Stomach (tissue), 19 donors: ENCODE measurements at places on chromosomes 3 and 15. TPM values are rescaled to one million over a fixed set of nuclear protein-coding genes. Genes with fewer than 3 reads are reported as not detected.

GRCh38 chr3:183268366-183268765 lies 15.3 kb downstream of the B3GNT5 start:
- peaks cover 9% of the 10 kb centered on the region for H3K36me3 ChIP-seq
- H3K4me1 ChIP-seq = peaks cover 33% of the 10 kb centered on the region
- DNase-seq = no peak
- no peak overlapping the region for H3K27ac ChIP-seq
- no peaks in the 10 kb centered on the region for H3K27me3 ChIP-seq
- no peak overlapping the region for H3K4me3 ChIP-seq

DNA sequence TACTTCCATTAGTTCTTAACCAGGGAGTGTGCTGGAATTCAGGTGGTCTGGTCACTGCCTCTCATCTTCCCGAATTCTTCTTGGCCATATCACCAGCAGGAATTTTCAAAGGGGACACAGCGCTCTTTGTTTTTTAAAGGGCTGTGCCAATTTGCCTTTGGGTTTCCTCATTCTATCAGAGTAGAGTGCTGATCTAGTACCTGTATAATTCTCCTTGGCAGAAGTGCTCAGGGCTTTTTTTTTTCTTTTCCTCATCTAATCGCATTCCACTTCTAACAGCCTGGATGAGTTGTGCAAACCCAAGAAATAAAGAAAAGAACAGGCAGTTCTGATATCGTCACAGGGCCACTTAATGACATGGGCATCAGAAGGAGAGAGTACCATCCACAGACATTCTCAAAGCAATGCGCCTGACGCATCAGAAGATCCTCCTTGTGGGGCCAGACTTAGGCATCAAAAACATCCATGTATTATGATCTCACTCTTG lies 121.0 kb downstream of the ASB7 start:
- H3K4me1 ChIP-seq = peaks cover 5% of the 10 kb centered on the region
- no peak overlapping the region for H3K4me3 ChIP-seq
- H3K36me3 ChIP-seq = no peaks in the 10 kb centered on the region
- H3K27ac ChIP-seq = no peak overlapping the region
- no peaks in the 10 kb centered on the region for H3K27me3 ChIP-seq

- no peak overlapping the region for H3K4me3 ChIP-seq
- peaks cover 99% of the 10 kb centered on the region for H3K36me3 ChIP-seq
- no peaks in the 10 kb centered on the region for H3K4me1 ChIP-seq
- no peak overlapping the region for H3K27ac ChIP-seq
Measured at GRCh38 chr15:42723068-42723467, 13.9 kb downstream of the CDAN1 start.

SST gene
- 331 TPM for total RNA-seq

HRH1 gene
- under 0.01 TPM for total RNA-seq

- no peaks in the 10 kb centered on the region for H3K27me3 ChIP-seq
- H3K4me1 ChIP-seq = no peaks in the 10 kb centered on the region
- H3K36me3 ChIP-seq = peaks cover 78% of the 10 kb centered on the region
- H3K27ac ChIP-seq = no peak overlapping the region
- H3K4me3 ChIP-seq = no peak overlapping the region
Measured at GRCh38 chr3:16319307-16319706, 54.3 kb downstream of the OXNAD1 start.

TMC3 gene
- total RNA-seq = not detected

GRCh38 chr15:90295270-90295648 lies 29.8 kb downstream of the NGRN start:
- DNase-seq = no peak
- no peak overlapping the region for H3K27ac ChIP-seq
- H3K4me1 ChIP-seq = no peaks in the 10 kb centered on the region
- H3K27me3 ChIP-seq = no peaks in the 10 kb centered on the region
- H3K36me3 ChIP-seq = no peaks in the 10 kb centered on the region

XCR1 gene
- total RNA-seq = 0.14 TPM

DNA sequence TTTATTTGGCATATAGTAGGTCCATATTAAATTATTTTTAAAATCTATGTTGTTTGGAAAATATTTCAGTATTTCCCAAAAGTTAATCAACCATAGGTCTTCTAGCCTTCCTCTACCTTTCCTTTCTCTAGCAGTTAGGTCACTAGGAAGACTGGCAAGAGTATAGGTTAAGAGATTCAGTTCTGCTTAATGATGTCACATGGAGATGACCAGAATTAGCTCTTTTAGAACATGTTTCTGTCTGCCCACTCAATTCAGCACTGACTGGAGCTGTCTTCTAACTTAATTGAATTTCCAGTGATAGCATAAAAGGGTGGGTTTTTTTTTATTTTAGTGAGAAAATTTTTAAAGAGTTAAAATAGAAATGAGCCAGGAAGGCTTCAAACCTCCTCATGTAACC lies 23.8 kb upstream of the ZBED2 start:
- DNase-seq = no peak
- H3K4me1 ChIP-seq = no peaks in the 10 kb centered on the region
- H3K27me3 ChIP-seq = no peaks in the 10 kb centered on the region
- H3K4me3 ChIP-seq = no peak overlapping the region
- no peak overlapping the region for H3K27ac ChIP-seq
- H3K36me3 ChIP-seq = no peaks in the 10 kb centered on the region

- no peak overlapping the region for H3K4me3 ChIP-seq
- peaks cover 21% of the 10 kb centered on the region for H3K4me1 ChIP-seq
- H3K36me3 ChIP-seq = no peaks in the 10 kb centered on the region
- H3K27ac ChIP-seq = no peak overlapping the region
- no peaks in the 10 kb centered on the region for H3K27me3 ChIP-seq
- DNase-seq = no peak
Measured at GRCh38 chr15:68112706-68113105, 58.6 kb downstream of the PIAS1 start.

DNA sequence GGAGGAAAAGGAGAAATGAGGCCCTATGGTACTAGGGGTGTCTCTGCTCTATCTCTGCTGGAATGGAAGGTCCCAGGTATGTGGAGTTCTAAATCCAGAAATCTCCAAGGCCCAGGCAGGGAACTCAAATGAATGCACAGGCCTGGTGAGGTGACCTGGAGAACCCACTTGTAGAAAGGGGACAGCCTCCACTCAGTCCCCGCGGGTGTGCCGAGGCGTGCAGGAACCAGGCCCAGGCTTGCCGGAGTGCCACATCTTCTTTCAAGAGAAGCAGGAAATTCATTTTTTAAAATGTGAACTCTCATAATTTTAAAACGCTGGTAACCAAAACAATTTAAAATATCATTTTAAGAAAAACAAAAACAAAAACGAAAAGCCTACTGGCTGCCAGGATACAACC lies 32.2 kb upstream of the ADCY5 start:
- no peak overlapping the region for H3K27ac ChIP-seq
- H3K36me3 ChIP-seq = no peaks in the 10 kb centered on the region
- H3K4me1 ChIP-seq = no peaks in the 10 kb centered on the region
- H3K4me3 ChIP-seq = no peak overlapping the region
- H3K27me3 ChIP-seq = no peaks in the 10 kb centered on the region
- no peak for DNase-seq

DNA sequence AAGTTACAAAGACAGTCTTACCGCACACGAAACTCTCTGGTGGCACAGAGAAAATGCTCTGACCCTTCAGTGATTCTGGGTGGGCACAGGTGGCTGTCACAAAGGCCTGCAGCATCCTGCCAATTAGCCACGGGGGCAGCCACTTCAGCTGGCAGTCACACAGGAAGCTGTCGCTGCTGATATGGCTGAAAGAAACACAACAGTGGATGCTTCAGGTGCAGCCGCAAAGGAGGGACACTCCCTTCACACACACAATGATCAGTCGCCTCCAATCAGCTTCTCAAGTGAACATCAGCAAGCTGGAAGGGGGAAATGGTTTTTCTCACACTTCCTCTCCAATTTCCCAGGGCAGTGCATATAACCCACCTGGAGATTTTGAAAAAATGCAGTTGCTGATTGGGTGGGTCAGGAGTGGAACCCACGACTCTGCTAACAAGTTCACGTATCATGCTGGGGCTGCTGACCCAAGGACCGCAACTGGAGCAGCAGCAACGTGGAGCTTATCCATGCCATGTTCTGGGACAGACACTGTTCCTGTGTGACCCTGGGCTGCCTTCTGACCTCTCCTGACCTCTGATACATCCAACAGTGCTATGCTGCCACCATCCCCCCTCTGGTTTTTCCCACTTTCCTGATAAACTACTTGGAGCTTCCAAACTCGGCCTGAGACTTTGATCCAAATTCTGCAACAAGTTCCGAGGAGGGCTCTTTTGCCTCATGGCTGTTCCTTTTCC lies 106.6 kb downstream of the LRIG1 start:
- no peak for DNase-seq
- H3K36me3 ChIP-seq = peaks cover 77% of the 10 kb centered on the region
- peaks cover 53% of the 10 kb centered on the region for H3K4me1 ChIP-seq
- H3K4me3 ChIP-seq = no peak overlapping the region
- peak overlapping the region; percentile 38 for H3K27ac ChIP-seq

DNA sequence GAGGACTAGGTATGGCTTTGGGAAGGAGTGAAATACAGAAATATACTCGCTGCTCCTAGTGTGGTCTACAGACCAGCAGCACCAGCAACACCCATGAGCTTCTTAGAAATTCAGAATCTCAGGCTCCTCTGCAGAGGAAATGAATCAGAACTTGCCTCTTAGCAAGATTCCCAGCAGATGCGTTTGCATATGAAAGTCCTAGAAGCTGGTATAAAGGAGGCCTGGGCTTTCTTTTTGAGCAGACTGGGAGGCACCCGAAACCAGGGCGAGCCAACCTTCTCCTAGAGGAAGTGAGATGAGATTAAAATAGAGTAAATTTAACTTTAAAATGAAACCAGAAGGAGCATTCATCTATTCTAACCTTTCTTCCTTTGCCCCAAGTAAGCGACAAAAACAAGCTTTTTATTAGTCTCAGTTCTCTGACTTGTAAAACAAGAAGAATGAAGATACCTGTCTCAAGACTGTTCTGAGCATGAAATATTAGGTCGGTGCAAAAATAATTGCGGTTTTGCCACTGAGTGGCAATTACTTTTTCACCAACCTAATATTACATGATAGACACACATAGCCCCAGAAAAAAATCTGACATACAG lies 140.0 kb downstream of the PDZRN3 start:
- no peaks in the 10 kb centered on the region for H3K4me1 ChIP-seq
- H3K27me3 ChIP-seq = no peaks in the 10 kb centered on the region
- H3K27ac ChIP-seq = no peak overlapping the region
- no peak overlapping the region for H3K4me3 ChIP-seq
- no peak for DNase-seq

CD200 gene
- total RNA-seq = 10.5 TPM

DNA sequence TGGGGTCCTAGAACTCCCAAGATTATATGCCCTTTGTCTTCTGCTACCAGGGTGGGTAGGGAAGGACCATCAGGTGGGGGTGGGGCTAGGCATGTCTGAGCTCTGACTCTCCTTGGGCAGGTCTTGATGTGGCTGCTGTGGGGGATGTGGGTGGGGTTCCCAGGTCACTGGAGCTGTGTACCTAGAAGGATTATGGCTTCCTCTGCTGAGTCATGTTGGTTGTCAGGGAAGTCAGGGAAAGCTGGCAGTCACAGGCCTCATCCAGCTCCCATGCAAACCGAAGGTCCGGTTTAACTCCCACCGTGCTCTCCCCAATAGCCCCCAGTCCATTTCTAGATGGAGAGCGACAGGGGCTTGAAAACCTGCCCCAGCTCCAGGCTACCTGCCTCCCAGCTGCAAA lies 35.2 kb downstream of the EID1 start:
- H3K36me3 ChIP-seq = no peaks in the 10 kb centered on the region
- no peaks in the 10 kb centered on the region for H3K4me1 ChIP-seq
- no peak overlapping the region for H3K4me3 ChIP-seq
- H3K27me3 ChIP-seq = no peaks in the 10 kb centered on the region
- no peak overlapping the region for H3K27ac ChIP-seq
- no peak for DNase-seq

GRCh38 chr3:120416868-120417267 lies 33.9 kb downstream of the FSTL1 start:
- H3K36me3 ChIP-seq = no peaks in the 10 kb centered on the region
- peak overlapping the region; percentile 35 for H3K4me3 ChIP-seq
- H3K27me3 ChIP-seq = no peaks in the 10 kb centered on the region
- H3K4me1 ChIP-seq = peaks cover 49% of the 10 kb centered on the region

IMPG2 gene
- total RNA-seq = under 0.01 TPM

- H3K4me3 ChIP-seq = no peak overlapping the region
- no peaks in the 10 kb centered on the region for H3K4me1 ChIP-seq
- no peak overlapping the region for H3K27ac ChIP-seq
- peak; percentile 16 for DNase-seq
- no peaks in the 10 kb centered on the region for H3K36me3 ChIP-seq
Measured at GRCh38 chr3:116059421-116060096, 385.7 kb downstream of the LSAMP start.

- DNase-seq = peak; percentile 22
- no peaks in the 10 kb centered on the region for H3K36me3 ChIP-seq
- H3K27ac ChIP-seq = no peak overlapping the region
- H3K27me3 ChIP-seq = no peaks in the 10 kb centered on the region
Measured at GRCh38 chr3:169255511-169255910, 408.0 kb downstream of the MECOM start.

DNA sequence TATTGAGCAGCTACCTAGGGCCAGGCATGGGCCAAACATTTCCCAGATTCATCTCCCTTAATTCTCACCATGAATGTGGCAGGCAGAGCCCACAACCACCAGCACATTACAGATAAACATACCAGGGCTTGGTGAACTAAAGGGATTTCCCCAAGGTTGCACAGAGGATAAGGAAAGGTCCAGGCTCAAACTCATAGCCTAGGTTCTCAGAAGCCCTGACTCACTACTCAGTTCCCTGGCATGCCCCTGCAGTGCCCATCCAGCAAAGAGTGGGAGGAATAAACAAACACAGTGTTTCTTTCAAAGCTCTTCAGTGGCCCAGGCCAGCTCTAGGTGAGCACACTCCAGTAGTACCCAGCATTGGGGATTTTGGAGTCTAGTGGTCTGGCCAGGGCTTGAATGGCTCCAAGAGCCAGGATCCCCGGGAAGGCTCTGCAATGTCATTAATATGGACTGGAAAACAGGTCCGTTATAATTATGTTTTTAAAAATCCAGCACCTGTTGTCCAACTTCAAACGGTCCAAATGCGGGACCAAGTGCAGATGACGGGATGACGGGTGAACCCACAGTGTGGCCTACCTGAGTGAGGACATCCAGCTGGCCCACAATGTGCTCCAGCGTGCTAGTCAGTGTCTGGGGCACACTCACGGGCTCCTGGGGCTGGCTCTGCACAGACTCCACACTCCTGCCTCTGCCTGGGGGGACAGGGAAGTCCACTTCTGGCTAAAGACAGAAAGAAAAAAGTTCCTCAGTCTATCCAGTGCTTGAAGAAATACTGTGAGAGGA lies 39.8 kb upstream of the DUSP7 start:
- H3K4me1 ChIP-seq = no peaks in the 10 kb centered on the region
- H3K4me3 ChIP-seq = no peak overlapping the region
- H3K36me3 ChIP-seq = no peaks in the 10 kb centered on the region
- H3K27ac ChIP-seq = no peak overlapping the region

DNA sequence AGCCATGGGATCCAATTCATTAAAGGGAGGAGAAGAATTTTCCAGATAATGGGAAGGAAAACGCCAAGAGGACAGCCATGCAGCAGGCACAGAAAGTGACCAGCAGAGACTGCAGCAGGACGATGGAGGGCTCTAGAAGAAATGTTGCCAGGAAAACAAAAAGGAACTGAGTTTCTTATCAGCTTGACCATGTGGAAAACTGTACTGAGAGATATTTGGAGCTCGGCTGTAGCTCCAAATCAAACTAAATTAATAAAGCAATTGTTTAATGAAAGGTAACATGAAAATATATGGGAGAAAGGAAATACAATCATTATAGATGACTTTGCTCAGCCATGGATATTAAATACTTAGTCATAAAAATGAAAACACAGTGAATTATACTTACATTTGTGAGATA lies 63.7 kb downstream of the SSR3 start:
- H3K36me3 ChIP-seq = no peaks in the 10 kb centered on the region
- H3K27me3 ChIP-seq = no peaks in the 10 kb centered on the region
- peaks cover 5% of the 10 kb centered on the region for H3K4me1 ChIP-seq

ARIH1 gene
- total RNA-seq = 119 TPM

KNSTRN gene
- total RNA-seq = 15.6 TPM

COPG1 gene
- 113 TPM for total RNA-seq

NLGN1 gene
- 4.8 TPM for total RNA-seq

OIP5 gene
- 5.2 TPM for total RNA-seq
